DMS153 (cell line): ENCODE measurements at places on chromosomes 5 and 9.

- DNase-seq = no peak
Measured at GRCh38 chr5:158569534-158569933, 530.2 kb downstream of the EBF1 start.

- DNase-seq = no peak
Measured at GRCh38 chr5:124232515-124232914, 513.9 kb downstream of the ZNF608 start.

DNA sequence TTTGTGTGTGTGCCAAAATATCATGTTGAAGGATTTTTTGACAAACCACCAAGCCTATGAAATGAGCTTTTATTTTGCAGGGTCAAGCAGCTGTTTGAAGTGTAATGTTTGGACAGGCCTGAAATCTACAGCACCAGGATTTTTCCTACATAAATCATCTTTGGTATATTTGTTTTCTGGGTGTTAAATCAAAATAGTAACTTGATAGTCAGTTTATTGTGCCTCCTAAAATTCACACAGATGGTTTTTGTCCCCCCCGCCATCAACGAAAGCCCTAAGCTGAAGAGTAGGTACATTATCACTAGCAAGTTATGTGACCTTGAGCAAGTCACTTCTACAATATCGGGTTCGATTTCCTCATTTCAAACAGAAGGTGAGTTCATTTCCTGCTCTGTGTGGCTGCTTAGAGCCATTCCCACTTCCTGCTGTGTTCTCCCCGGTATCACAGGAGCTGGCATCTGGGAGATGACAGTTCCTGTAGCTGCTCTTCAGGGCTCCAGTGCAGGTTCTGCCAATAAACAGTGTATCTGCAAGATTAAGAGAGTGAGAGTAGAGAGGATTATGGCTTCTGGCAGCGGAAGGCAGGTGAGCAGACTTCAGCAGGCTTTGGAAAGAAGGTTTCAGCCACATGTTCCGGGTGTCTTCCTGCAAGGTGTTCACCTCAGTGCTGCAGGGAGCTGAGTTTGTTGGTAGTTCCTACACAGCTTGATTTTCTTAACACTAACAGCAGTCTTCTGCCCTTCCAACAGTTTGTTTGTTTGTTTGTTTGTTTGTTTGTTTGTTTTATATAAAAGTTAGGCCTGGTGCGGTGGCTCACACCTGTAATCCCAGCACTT is 48.4 kb upstream of the GNE start:
- DNase-seq = no peak

DNA sequence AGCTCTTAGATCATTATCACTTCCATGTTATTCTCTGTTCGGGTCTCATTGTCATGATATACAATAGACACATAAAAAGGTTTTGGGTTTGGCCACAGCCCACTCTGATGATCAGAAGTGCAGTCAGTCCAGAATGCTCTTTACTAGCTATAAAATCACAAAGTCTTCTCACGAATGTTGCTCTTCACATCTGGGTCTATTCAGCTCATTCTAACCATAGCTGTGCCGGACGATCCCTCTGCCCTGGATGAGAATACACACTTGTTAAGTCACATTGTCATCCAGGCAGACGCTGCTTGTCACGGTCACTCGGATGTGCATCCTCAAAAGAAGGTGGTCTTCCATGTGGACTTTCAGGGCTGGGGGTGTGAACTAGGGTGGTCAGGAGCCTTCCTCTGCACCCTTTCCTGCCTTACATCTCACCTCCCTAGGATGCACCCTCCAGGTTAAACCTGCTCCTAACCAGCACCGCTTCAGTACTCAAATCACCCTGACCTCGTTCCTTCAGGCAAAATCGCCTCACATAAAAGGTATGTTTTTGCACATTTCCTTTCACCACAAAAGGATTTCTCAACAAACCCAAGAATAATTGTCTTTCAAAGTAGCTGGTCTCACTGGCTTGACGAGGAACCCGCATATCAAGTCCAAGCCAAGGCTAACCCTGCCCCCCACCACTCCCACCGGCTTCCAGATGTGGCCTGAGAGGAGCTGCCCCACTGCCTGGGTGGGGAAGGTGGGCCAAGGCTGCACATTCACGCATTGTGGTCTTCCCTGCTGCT is 21.9 kb downstream of the ANKH start:
- DNase-seq = no peak

GRCh38 chr5:158744226-158744625 is 355.5 kb downstream of the EBF1 start:
- no peak for DNase-seq
